ENCODE measurements at places on chromosomes 7 and 10.

- no peak for DNase-seq
These were observed 186.2 kb downstream of the REEP3 start for GRCh38 chr10:63707254-63707910.

GRCh38 chr7:135334830-135335543, 101.3 kb downstream of the STRA8 start:
- no peak for DNase-seq

DNA sequence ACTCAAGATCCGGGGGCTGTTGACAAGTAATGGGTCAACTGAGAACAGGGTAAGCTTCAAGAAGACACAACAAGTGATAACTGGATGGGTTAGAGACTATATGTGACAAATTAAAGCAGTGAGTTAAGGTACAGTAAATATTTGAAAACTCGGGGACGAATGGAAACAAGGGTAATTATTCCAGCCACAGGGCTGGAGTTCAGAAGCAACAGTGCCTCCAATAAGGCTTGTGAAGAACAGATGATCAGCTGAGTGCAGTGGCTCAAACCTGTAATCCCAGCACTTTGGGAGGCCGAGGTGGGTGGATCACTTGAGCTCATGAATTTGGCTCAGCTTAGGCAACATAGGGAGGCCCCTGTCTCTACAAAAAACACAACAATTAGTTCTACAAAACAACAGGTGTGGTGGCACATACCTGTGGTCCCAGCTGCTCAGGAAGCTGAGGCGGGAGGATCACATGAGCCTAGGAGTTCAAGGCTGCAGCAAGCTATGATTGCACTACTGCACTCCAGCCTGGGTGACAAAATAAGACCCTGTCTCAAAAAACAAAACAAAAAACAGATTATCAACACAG, 20.5 kb upstream of the DLD start:
- DNase-seq = no peak

- peak; percentile 66 for DNase-seq
These were observed 671 bp upstream of the PAXIP1 start for GRCh38 chr7:155003376-155004214.

DNA sequence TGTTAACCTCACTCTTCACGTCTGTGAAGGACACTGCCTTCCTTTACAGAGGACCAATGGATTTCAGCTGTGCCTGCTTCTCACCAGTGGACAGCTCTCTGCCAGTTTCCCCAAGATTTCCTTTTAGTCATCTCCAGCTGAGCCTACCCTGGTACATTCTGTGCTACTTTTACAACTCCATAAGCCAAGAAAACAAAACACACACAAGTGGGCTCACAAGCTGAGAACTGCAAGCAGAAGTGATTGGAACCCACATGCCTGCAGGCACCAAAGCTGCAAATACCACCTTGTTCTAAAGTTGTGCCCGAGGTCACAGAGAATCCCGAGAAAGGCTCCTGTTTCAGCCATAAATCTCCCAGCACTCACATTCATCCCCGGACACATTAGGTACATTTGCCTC, 636.8 kb downstream of the PHTF2 start:
- no peak for DNase-seq

- DNase-seq = no peak
These were observed 75.1 kb upstream of the KMT2E start for GRCh38 chr7:104938741-104939390.

- no peak for DNase-seq
These were observed 265.4 kb downstream of the CSTF2T start for GRCh38 chr10:51433949-51434475.

- no peak for DNase-seq
These were observed 879.1 kb upstream of the C7orf33 start for GRCh38 chr7:147711447-147711846.

DNA sequence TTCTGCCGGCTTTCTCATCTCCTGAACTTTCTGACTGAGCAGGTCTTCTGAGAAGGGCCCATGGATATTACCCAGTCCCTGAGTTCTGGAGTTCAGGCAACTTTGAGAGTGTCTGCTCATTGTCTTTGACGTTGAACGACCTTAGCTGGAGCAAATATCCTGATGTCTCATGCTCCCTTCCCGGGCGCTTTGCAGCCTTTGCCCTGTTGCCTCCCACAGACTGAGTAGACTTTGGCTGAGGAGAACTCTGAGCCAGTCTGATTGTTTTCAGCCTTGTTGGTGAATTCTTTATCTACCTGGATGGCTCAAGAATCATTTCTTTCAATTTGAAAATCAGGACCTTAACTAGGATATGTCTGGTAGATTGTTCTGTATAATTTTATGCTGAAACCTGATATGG, 353.7 kb downstream of the GLRX3 start:
- no peak for DNase-seq

GRCh38 chr7:115230882-115231571, 309.1 kb downstream of the MDFIC start:
- no peak for DNase-seq

DNA sequence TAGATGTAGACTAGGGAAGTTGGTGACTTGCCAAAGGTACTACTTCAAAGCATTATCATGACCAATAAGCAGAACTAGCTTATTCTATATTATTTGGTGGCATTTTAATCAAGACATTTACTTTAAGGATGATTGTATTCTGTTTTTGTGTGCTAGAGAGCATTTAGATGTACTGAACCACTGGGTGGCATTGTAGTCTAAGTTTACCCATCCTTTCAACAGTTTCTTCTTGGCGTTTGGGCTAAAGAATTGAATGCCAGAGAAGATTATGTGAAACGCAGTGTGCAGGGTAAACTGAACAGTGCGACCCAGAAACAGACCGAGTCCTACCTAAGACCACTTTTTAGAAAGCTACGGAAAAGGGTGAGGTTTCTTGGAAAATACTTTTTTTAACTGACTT, 26.8 kb downstream of the PRPF18 start:
- DNase-seq = no peak

- no peak for DNase-seq
These were observed 18.2 kb upstream of the UNCX start for GRCh38 chr7:1214516-1214915.

DNA sequence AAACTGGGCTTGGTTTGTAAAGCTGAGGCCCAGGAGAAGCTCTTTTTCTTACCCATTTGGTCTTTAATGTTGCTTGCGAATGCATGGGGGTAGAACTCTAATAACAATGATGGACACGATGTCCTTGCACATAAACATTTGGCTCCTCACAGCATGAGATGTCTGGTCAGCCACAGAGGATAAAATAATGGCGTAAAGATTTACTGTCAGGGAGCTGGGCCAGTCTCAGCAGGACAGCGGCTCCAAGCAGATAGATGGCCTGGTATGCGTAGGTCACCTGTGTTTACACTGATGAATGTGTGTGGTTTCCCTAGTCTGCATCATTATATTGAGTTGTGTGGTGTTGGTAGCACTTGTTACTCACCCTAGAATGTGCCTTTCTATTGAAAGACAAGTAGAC, 537.4 kb downstream of the CNTNAP2 start:
- DNase-seq = no peak

DNA sequence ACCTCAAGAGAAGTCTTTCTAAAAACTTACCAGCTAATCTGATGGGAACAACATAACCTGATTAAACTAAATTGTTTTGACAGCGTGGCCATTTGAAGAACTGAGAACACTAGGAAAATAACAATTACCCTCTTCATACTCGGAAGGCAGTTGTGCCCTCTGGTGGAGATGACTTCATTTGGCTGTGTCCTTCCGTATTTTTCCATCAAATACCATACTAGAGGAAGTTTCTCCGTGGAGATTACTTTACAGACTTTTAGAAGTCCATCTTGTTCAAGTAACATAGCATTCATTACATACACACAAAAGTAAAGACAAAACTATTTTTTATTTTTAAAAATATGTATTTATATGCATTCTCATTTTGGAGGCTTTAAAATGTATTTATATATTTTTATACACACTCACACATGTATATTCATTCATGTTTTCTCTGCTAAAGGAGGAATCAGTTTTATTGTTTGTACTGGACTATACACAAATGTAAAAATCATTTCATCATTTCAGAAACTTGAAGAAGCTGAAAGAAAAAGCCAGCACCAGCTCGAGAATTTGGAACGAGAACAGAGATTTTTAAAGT, 25.2 kb downstream of the SMNDC1 start:
- DNase-seq = no peak

DNA sequence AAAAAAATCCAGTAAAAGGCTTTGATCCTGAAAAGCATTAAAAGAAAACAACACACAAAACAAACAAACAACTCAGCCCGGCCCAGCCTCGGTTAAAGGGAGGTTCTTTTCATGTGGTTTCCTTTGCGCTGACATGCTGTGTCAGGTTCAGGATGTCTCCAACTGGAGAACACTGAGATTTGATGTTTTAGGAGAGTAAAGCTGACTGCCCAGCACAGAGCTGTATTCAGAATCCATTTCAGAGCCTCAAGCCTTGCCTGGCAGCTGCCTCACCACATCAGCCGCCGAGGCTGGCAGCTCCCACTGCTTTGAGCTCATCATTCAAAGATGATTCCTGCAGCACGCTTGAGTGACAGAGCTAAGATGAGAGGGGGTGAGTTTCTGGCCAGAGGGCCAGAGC, 205.8 kb upstream of the LYZL1 start:
- no peak for DNase-seq

DNA sequence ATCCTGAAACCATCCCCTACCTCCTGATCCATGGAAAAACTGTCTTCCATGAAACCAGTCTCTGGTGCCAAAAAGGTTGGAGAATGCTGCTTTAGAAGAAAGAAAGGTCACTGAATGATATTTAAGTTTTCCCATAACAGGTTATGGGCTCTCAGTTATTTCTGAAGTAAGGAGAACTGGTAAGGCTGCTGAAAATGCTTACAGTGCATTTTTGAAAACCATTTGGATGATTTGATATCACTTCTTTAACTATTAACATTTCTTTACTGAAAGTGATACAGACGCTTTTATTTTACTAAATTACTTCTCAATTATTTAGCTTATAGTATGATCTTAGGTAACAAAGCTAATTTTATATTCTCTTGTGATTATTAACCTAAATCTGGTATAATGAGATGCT, 1094.4 kb upstream of the C7orf33 start:
- DNase-seq = no peak

DNA sequence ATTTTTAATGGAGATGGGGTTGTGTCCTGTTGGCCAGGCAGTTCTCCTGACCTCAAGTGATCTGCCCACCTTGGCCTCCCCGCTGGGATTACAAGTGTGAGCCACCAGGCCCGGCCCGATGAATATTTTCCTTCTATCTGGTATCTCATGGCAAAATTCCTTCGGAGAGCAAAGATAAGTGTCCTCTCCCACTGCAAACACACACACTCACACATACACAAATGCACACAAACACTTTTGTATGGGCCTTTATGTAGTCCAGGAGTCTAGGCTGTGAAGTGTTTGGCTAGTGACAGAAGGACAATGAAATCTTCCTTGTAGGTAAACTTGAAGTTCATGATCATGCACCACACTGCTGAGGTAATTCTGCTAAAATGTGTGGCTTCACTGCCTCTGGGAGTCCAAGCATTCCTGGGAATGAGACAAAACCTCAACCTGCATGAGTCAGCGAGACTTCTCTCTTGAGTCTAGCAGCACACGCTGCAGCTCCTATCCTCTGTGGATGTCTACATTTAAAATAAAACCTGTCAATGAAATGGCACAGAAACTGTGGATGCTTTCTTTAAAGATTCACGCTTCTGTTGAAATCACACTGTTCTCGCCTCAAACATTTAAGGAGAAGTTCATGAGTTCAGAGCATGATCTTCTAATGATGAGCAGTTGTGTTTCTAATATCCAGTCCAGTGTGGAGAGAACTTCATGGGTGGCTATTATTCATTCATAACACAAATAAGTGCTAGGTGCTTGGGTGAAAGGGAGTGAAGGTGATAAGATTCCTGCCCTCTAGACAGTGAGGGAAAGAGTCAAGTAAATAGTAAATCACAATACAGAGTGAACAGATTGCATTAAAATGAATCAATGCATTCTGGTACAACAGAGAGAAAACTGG, 96.5 kb downstream of the NRP1 start:
- DNase-seq = no peak

GRCh38 chr7:104848138-104848990, 165.6 kb upstream of the KMT2E start:
- DNase-seq = no peak

DNA sequence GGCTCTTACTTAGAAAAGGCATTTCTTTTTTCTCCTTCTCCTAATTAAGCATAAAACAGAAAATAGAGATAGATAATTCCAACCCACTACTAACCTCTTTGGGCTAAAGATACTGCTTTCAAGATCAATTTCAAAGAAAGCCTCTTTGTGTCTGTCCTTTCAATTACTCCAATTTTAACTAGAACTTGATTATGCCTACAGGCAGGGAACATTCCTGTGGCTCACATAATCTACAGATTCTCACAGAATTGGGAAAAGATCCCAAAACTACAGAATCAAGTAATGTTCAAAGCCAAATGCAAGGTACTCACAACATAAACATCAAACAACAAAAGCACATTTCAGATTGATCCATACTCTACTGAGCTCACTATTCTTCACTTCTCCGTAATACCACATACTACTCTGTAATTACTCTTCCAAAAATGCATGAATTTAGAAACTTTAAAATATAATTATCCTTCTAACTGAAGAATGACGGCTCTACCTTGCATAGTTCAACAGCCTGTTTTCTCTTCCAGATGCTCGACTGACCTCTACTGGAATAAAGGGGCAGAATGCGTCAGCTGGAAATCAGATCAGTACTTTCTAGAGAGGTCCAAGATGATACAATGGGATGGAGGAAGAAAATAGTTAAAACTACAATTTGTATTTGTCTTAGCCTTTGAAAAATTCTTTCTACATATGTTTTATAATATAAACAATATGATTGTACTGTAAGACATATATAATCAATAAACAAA, 3.9 kb downstream of the MTERF1 start:
- no peak for DNase-seq
